A673 (cell line): ENCODE measurements at places on chromosomes 5 and 9. TPM values are rescaled to one million over a fixed set of nuclear protein-coding genes. Genes with fewer than 3 reads are reported as not detected.
A peak's percentile ranks its signal among the peaks of the same experiment; 100 is the strongest.

ADAMTSL1 gene
- not detected in 2 replicates for total RNA-seq

ZFP37 gene
- total RNA-seq = 5.4 TPM in 2 replicates

DCTN3 gene
- total RNA-seq = 79.3 and 89.4 TPM in 2 replicates

ELP1 gene
- total RNA-seq = 34.1 and 38.7 TPM in 2 replicates

BSPRY gene
- not detected in 2 replicates for total RNA-seq

RLN1 gene
- not detected in 2 replicates for total RNA-seq

DNA sequence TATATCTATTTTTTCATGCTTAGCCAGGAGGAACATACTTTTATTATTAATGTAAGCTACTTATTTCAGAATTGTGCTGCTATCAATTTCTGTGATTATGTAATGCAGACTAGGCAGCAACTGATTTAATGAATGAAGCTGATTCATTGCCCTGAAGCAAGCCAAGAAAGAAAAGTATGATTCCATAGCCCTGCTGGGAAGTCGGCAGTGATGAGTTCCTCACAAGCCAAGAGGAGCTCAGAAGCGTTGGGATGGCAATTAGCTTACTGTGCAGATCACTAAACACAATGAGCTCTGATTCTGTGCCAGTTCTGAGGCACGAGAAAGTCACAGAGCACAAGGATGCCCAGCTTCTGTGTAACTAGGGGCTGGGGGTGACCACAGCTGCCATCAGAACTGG lies 254.3 kb upstream of the KLF9 start:
- no peak overlapping the region for H3K4me3 ChIP-seq
- no peaks in the 10 kb centered on the region for H3K4me1 ChIP-seq
- DNase-seq = no peak

DNA sequence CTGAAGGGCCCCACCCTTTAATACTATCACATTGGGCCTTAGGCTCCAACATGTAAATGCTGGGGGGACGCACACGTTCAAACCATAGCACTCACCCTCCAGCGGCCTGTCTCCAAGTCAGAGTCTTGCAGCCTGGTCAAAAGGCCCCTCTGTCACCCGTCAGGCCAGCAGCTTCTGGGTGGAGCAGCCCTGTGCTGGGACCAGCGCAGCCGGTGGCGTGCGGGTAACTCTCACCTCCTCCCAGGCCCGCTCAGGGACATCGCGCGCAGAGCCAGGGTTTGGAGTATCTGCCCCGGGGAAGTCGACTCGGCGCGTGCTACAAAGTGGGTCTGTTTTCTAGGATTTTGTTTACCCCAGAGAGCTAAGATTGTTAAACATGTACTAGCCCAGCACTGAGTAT lies 93.0 kb upstream of the COL5A1 start:
- peaks cover 42% of the 10 kb centered on the region for H3K4me1 ChIP-seq
- no peaks in the 10 kb centered on the region for H3K27me3 ChIP-seq
- no peak overlapping the region for H3K4me3 ChIP-seq
- DNase-seq = no peak
- no peaks in the 10 kb centered on the region for H3K36me3 ChIP-seq
- H3K27ac ChIP-seq = no peak overlapping the region

DNA sequence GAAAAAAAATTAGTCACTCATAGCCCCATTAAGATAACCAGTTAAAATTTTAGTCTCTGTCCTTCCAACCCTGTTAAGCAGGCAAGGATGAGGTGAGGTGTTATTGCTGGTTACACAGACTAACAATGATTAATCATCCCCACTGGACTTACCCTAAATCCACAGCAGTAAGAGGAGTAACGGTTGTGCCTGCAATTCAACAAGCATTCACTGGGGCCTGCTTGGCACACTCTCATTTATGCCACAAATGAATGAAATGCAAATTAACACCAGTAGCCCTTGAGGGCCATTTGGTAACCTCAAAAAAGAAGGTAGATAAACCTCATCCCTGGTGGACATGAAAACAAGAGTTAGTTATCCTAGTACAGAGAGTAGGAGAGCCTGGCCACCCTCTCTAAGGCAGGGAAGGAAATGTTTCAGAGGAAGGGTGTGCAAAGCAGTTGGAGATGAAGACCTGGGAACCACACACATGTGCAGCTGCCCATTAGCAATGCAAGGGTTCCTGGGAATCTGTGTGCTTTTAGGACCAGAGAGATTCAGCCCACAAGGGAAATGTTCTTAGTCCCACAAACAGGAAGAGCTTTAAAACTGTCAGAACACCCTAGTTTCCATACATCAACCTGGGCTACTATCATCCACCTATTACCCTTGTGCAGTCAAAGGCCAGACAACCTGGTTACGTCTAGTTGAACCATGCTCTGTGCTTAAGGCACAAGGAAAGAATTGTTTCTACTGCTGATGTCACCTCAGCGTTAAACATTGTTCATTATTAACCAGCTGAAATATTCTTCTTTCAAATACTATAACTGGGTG lies 7.7 kb downstream of the LHFPL2 start:
- no peak overlapping the region for H3K4me3 ChIP-seq
- H3K27me3 ChIP-seq = no peaks in the 10 kb centered on the region

- no peak overlapping the region for H3K27ac ChIP-seq
- no peak for DNase-seq
- H3K4me1 ChIP-seq = peaks cover 14% of the 10 kb centered on the region
- H3K27me3 ChIP-seq = no peaks in the 10 kb centered on the region
- peaks cover 23% of the 10 kb centered on the region for H3K36me3 ChIP-seq
- no peak overlapping the region for H3K4me3 ChIP-seq
Observed at GRCh38 chr5:138351056-138351455, 1.4 kb upstream of the KDM3B start.

GRCh38 chr5:68924481-68925145 lies 169.2 kb upstream of the SLC30A5 start:
- H3K4me3 ChIP-seq = no peak overlapping the region
- H3K36me3 ChIP-seq = no peaks in the 10 kb centered on the region
- DNase-seq = no peak
- no peak overlapping the region for H3K27ac ChIP-seq

DNA sequence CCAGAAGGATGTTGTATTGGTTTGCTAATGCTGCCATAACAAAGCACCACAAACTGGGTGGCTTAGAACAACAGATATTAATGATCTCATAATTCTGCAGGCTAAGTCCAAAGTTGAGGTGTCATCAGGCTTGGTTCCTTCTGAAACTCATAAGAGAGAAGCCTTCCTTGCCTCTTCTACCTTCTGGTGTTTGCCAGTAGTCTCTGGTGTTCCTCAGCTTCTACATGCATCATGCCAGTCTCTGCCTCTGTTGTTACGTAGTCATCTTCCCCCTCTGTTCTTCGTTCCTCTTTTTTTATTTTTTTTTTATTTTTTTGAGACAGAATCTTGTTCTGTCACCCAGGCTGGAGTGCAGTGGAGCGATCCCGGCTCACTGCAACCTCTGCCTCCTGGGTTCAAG lies 61.8 kb downstream of the LRRC70 start:
- no peaks in the 10 kb centered on the region for H3K36me3 ChIP-seq
- no peaks in the 10 kb centered on the region for H3K4me1 ChIP-seq
- DNase-seq = no peak
- no peaks in the 10 kb centered on the region for H3K27me3 ChIP-seq
- H3K27ac ChIP-seq = no peak overlapping the region

DNA sequence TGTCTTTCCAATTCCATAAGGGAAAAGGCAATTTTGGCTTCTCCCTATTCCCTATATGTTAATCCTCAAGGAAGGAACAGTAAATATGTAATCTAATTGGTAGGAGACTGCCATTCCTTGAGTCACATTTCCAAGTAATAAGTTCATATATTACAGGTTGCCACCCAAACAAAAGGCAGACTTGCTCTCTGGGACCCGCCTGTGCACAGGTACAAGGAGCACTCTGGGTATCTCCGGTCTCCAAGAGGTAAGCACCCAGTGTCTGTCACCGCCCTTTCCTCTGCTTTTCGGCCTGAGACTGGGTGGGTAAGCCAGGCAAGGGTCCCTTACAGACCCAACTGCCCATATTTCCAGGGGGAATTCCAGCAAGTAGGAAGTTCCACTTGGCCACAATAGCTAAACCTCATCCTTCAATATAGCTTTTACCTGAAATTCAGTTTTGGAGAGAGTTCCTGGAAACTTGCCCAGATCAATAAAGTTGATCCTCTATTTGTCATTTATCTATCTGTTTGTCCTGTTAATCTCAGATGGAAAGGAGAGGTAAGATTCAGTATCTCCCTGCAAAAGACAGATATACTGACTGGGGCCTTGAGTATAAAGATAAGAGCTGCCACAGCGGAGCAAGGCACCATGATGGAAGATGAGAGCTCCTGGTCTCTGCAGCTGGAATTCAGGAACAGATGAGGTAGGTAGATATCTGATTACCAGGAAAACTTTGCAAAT lies 81.8 kb downstream of the SUSD1 start:
- no peak overlapping the region for H3K4me3 ChIP-seq
- H3K27ac ChIP-seq = no peak overlapping the region
- no peaks in the 10 kb centered on the region for H3K36me3 ChIP-seq
- H3K27me3 ChIP-seq = no peaks in the 10 kb centered on the region

- H3K4me1 ChIP-seq = no peaks in the 10 kb centered on the region
- DNase-seq = no peak
- H3K27me3 ChIP-seq = no peaks in the 10 kb centered on the region
- no peak overlapping the region for H3K27ac ChIP-seq
Observed at GRCh38 chr5:56612759-56613158, 202.6 kb upstream of the MAP3K1 start.

- no peaks in the 10 kb centered on the region for H3K4me1 ChIP-seq
- H3K36me3 ChIP-seq = no peaks in the 10 kb centered on the region
- no peak overlapping the region for H3K4me3 ChIP-seq
Observed at GRCh38 chr9:112212926-112213325, 37.8 kb upstream of the SUSD1 start.

- peaks cover 25% of the 10 kb centered on the region for H3K4me1 ChIP-seq
- no peaks in the 10 kb centered on the region for H3K27me3 ChIP-seq
- peak; percentile 69 for DNase-seq
- H3K4me3 ChIP-seq = no peak overlapping the region
- H3K27ac ChIP-seq = no peak overlapping the region
Observed at GRCh38 chr5:98905857-98906688, 22.7 kb downstream of the CHD1 start.
